ENCODE measurements at places on chromosomes 6 and 20.
A peak's percentile ranks its signal among the peaks of the same experiment; 100 is the strongest.

DNA sequence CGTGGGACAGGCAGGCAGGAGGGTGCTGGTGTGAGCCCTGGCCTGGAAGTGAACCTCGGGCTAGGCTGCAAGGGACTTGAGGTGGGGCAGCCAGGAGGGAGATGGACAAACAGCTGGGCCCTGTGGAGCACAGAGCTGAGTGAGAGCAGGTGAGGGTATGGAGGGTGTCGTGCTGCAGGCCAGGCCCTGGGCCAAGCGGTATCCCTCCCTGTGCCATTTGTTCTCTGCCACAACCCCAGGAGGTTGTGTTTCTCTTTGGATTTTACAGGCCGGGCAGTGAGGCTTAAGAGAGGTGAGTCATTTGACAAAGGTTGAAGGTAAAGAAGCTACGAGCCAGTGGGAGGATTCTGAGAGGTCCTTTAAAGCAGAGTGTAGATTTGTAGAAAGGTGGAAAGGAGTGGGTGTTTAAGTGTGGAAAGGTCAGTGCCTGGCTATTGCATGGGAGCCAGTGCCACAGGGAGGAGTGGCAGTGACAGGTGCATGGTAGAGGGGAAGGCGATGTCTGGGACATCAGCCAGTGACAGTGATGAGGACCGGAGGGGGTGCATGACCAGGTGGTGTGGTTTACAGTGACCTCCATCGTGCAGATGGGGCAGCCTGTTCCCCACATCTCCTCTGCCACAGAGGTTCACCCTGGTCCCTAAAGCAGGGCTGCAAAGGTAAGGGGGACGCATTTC lies 39.8 kb downstream of the GMPR start:
- peak; percentile 16 for DNase-seq

GRCh38 chr6:12467706-12468670 lies 177.8 kb downstream of the EDN1 start:
- DNase-seq: no peak

GRCh38 chr20:57118107-57118769 lies 148.2 kb downstream of the BMP7 start:
- DNase-seq: no peak

DNA sequence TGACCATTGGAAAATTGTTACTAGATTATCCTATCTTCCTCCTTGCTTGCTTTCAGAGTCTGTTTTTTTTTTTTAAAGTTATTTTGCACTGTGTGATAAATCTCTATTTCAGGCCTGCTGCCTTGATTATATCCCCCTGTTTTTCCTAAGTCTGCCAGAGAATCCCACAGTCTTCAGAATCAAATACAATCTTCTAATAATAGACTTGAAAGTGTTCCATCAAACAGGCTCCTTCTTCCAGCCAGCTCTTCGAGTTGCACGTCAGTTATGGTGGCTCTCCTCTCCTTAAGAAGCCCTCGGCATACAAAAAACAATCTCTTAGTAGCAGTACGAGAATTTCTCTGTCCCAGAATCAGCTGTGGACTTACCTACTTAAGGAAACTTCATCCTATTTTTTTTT lies 92.9 kb upstream of the NOX3 start:
- no peak for DNase-seq

- peak; percentile 57 for DNase-seq
These were observed 13.6 kb downstream of the TRAPPC3L start for GRCh38 chr6:116531675-116532570.

GRCh38 chr20:50418890-50419642 lies 91.1 kb upstream of the PTPN1 start:
- no peak for DNase-seq

DNA sequence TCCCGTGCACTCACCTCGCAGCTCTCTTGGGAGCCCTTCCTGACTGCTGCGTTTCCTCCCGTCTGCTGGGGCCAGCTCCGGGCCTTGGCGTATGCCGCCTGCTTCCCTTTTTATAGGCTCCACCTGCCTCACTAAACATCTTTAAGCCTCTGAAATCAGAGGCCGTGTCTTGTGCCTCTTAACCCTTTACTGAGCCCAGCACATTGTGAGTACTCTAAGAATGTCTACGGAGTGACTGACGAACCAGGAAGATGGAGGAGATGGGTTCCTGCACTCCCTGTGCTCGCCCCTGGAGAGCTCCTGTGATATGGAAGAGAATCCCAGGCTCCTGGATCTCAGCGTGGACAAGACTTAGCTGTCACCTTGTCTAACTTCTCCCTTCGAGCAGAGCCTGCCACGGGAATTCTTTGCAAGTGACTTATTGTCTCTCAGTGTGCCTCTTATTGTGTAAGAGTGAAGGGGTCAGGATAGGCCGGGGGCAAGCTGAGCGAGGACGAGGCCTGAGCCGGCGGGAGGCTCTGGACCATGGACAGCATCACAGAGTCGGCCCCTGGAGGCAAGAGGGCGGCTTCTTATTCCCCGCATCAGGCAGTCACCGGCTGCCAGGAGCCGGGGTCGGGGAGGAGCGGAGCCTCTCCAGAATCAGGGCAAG lies 70.9 kb upstream of the CCDC167 start:
- DNase-seq: no peak

DNA sequence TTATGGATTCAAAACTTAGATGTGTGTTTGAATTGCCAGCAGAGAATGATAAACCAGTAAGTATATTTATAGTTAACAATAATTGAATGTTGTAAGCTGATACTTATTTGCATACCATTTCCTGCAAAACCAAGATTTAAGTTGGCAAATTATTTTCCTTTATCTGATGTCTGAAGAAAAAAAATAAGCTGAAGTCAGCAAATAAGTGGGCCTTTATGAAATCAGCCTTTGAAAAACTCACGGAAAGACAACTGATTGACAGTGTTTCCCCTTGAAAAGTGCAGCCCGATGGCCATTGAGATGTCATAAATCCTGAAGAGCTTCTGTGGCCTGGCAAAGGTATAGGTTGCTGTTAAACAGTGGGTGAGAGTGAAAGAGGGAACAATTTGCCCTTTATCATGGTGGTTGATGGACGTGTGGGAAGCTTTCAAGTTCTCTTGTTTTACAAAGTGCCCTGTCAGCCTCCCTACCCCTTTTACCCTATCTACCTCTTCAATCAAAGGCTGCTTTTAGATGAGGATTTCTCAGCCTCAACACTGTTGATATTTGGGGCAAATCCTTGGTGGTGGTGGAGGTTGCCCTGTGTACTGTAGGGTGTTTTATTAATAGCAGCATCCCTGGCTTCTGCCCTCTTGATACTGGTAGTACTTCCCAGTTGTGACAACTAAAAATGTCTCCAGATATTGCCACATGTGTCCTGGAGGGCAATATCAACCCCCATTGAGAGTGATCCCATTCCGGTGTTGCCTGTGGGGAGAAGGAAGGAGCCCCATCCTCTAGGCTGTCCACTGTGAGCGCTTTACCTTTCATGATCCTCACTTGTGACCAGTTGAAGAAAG lies 50.2 kb downstream of the VAPB start:
- DNase-seq: no peak

GRCh38 chr6:69398729-69399128 lies 398.1 kb downstream of the LMBRD1 start:
- DNase-seq: no peak

GRCh38 chr20:43408848-43409576 lies 48.7 kb upstream of the SRSF6 start:
- peak; percentile 36 for DNase-seq

GRCh38 chr6:84788689-84789088 lies 24.3 kb upstream of the TBX18 start:
- no peak for DNase-seq

GRCh38 chr6:85865420-85866369 lies 223.0 kb upstream of the SYNCRIP start:
- peak; percentile 62 for DNase-seq

- no peak for DNase-seq
These were observed 345.2 kb downstream of the FARS2 start for GRCh38 chr6:5606546-5606945.

DNA sequence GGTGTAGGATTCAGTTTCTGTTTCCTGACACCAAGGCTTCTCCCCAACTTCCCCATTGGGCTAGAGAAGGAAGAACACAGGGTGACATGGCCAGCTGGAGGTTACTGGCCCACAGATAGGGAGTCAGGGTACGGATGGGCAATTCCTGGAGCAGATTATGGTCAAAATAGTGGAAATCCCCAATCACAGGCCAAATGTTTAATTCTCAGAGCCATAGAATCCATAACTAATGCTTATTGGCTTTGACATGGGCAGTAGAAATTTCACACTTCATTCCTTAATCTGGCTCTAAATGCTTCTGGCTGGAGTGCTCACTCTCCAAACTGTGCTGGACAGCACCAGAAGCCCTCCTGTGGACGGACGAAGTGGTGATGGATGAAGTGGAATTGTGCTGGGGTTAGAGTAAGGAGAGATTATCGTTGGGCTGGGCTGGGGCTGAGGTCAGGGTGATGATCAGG lies 887 bp downstream of the SIGLEC1 start:
- no peak for DNase-seq

GRCh38 chr6:8383584-8383983 lies 51.8 kb downstream of the SLC35B3 start:
- DNase-seq: no peak

GRCh38 chr6:12010635-12011275 lies 1.4 kb upstream of the HIVEP1 start:
- DNase-seq: no peak

DNA sequence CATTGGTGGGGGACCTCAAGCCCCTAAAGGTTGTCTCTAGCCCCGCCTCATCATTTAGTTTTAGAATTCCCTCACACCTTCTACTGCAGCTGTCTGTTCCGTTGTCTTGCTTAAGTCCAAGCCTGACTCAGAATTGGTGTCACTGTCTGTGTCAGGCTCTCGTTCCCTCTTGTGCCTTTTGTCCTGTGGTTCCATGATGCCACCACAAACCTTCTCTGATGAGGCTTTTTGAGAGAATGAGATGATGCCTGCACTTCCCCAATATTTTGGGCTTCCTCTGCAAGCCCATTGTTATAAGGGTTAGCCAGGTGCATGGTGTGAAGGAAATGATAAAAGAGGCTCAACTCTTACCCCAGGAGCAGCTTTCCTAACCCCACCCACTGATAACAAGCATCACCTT lies 8.1 kb upstream of the AKIRIN2 start:
- DNase-seq: no peak

GRCh38 chr6:148293181-148293995 lies 49.2 kb upstream of the SASH1 start:
- no peak for DNase-seq

GRCh38 chr6:135608031-135608430 lies 110.5 kb upstream of the AHI1 start:
- DNase-seq: no peak

DNA sequence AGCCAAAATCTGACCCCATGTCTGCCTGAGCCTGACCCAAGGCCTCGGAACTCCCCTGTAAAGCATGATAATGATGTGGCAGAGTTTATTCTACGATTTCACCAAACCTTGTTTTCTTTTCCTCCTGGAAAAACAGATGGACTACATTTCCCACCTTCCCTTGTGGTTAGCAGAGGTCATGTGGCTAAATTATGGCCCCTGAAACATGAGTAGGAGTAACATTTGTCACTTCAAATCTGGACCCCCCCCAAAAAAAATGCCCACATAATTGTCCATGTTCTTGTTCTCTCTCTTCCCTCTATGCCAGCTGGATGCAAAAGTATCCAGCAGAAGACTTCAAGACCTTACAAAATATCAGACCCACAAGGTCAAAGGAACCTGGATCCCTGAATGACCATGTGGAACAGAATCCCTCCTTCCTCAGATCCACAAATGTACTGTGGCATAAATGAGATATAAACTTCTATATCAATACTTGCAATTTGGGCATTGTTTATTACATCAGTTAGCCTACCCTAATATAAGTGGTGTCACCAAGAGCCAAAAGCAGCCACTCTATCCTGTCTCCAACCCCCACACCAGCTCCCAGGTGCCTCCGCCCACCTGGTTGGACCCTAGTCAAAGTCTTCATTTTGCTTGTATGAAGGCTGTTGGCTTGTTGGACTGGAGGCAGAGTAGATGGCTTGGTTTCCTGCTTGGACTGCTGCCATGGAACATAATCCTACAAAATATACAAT lies 1.4 kb downstream of the C20orf96 start:
- DNase-seq: no peak

GRCh38 chr6:90124874-90125510 lies 171.7 kb downstream of the BACH2 start:
- DNase-seq: no peak

DNA sequence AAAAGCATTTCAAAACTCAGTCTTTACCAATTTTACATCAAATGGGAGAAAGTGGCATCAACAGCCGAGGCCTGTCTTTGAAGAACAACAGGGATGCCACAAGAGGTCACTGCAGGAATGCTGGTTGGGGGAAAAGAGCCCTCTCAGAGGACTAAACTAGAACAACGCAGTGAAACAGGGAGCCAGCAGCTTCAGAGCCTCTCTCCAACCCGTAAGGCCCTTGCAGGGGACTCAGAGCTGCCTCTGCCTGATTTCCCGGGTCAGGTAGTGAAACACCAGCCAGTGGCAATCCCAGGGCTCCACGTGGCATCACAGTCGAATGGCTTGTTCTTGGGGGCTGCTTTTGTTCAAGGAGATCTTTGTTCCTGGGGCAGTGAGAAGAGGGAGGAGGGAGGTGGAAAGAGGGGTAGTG lies 55.0 kb upstream of the KCNK16 start:
- DNase-seq: peak; percentile 49

GRCh38 chr6:75611702-75612375 lies 10.2 kb downstream of the SENP6 start:
- no peak for DNase-seq

DNA sequence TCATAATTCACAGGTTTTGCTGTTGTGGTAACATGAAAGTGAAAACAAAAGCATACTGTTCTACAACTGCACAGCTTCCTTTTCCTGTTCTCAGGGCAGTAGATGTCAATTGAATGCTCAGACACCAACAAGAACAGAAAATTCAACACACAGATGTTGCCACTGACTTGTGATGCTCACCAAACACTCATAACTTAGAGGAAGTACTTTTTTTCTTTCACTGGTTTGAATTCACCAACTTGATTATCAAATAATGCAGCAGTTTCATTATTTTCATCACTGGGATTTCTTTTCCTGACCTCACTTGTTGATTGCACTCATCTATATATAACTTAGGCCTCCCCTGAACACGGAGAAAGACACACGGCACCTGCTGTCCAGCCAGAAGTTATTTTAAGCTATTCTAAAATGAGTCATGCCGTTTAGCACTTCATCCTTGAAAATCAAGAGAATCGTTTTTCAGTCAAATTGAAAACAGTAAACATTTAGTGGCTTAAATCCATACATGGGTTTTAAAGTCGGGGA lies 949 bp downstream of the TXLNB start:
- peak; percentile 15 for DNase-seq

DNA sequence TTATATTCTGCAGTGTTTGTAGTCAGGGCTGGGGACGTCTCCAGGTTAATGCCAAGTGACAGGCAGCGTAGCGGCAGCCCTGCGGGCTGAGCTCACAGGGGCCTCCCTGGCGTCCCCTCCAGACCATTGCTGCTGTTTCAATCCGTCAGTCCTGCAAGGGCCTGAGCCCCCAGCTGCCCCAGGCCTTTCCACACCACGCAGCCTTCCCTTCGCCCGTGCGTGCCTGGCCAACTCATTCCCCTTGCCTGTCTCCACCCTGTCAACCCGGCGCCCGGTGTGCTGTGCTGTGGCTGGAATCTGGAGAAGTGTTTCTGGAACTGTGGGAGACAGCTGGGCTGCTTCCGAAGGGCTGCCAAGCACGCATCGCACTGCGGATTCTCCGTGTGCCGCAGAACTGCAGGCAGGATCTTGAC lies 11.9 kb downstream of the BHLHE23 start:
- DNase-seq: no peak

GRCh38 chr20:44309763-44310663 lies 989 bp downstream of the FITM2 start:
- DNase-seq: peak; percentile 9

GRCh38 chr20:58127701-58128111 lies 100.7 kb downstream of the ANKRD60 start:
- peak; percentile 90 for DNase-seq
